Fibroblast of skin of scalp (primary cell): ENCODE measurements at places on chromosomes 16 and 17.

- no peak for DNase-seq
Observed at GRCh38 chr17:31532081-31532480, 140.6 kb downstream of the RAB11FIP4 start.

DNA sequence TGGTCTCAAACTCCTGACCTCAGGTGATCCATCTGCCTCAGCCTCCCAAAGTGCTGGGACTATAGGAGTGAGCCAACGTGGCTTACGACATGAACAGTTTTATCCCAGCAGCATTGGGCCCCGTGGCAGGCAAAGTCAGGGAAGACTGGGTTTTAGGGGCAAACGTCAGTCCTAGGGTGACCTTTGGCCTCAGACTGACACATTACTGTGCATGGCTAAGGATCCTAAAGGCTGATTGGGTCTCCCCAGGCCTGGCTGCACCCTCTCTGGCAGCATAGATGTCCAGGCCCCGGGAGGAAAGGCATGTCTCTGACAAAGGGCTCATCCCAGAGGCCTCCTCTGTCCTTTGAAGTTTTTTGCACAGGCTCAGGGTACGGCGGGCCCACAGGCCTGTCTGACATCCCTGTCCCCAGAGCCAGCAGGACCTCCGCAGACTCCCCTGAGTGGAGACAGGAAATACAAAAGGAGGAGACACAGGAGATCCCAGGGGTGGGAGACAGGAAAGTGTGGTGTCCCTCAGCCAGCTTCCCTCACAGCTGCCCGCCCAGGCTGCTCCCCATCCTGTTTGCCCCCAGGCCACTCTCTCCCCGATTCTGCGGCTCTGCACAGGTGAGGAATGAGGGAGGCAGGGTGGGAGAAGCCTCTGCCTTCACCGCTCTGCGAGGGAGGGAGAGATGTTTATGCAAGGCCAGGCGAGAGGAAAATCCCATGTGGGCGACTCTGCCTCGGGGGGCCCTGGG, 54.5 kb upstream of the MTSS2 start:
- no peak for DNase-seq

DNA sequence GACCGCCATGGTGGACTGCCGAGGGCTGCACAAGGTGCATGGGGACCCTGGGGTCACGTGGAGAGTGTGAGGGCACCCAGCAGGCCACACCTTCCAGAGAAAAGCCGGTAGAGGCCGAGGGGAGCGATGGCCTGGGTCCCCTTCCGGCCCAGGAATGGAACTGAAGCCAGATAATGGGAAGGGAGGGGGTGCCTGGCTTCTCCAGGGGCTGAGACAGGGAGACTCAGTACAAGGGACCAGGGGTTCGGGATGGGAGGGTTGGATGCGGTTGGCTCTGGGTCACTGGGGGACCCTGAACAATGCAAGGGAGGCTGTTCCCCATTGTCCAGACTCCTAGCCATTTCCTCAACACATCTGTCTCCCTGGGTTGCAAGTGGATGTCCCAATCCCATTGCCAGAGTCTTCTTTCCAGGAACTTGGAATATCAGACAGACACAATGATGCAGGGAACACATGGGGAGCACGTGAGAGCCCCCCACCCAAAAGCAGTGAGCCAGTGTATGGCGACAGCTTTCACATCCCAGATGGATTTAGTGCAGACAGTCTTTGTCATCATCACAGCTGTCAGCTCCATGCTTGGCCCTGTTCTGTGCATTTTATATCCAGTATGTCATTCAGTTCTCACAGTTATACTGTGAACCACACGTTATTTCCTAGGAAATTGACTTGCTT, 23.6 kb upstream of the DNAI2 start:
- no peak for DNase-seq

DNA sequence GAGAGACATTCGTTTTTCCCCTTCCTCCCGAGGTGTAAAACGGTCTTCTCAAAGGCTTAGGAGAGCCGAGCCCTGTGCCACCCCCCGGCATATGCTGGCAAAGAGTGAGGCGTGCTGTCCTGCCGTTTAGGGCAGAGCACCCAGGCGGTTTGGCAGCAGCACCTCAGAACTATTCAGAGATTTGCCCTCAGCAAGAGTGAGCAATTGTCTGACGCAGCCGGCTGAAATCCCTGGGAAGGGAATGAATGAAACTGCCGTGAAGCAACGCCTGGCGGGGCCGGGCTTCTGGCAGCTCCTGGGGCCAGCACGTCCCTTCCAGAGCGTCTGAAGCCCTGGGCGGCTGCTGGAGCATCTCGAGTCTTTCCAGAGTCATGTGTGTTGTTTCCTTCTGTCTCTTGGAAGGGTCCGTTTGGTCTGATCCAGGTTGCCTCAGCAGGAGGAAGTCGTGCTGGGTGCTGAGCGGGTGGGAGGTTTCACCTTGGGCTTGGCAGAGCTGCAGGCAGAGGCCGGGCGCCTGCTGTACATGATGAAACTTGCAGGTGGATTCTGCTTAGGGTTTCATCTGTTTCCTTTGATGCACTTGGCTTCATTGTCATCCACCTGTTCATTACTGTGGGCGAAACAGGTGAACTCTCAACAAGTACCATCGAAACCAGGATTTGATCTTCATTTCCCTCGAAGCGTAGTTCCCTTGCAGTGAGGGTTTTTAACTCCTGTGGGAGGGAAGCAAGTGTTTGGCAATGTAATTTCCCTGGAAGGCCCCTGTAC, 35.4 kb downstream of the TBCD start:
- peak; percentile 39 for DNase-seq

DNA sequence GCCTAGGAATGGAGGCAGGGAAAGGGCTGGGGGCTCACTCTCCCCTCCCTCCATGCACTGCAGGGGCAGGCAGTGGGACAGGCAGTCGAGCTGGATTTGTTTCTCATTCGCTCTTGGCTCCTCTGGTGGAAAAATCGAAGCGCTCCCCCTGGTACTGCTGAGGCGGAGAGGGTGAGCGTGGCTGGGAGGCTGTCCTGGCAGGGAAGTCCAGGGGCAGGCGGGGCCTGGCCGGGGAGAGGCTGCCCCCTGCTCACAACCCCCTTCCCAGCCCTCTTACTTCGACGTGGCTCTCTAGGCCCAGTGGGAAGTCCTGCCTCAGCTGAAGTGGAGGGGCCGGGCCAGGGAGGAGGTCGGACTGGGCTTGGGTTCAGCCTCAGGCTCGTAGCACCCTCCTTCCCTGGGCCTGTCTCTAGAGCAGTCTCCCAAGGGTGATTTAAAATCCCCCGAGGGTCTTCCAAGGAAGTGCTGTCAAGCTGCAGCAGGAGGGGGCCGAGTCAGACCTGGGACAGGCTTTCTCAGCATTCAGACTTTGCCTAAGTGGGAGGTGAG, 16.5 kb upstream of the TMEM92 start:
- peak; percentile 55 for DNase-seq

DNA sequence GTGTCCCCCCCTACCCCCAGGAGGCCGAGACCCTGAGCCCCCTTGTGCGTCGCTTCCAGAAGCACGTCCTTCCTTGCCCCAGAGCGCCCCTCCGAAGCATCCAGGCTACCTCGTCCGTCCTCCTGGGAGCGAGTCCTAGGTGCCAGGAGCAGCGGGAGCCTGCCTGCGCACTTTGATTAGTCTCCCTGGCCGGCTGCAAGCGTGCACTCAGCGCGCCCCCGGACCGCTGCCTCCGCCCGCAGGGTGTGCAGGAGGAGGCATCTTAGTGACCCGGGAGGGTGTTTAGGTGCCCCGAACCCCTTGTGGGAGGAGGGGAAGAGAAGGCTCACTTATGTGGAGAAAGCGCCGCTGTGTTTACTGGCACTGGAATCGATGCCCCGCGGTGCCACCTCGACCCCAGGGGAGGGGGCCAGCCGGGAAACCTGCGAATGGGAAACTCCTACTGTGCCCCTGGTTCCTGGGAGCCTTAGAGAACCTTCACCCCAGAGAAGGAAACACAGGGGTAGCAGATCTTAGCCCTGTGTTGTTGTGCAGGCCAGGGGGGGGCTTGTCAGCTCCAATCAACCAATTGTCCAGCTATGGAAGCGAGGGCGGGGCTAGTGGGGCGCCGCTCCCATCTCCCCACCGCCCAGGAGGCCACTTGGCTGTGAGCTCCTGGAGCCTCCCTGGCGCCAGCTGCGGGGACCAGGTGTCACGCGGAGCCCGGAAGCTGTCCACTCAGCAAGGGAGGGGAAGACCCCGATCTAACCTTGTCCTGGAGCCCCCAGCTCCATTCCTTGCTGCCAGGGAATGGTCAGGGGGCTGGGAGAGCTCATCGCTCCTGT, 922.8 kb upstream of the EEF2KMT start:
- DNase-seq, result no peak

- no peak for DNase-seq
Observed at GRCh38 chr16:18833707-18834505, 32.6 kb upstream of the ARL6IP1 start.
